Brain (organoid and tissue), 16 donors: ENCODE measurements at places on chromosomes 5 and 9.

GRCh38 chr5:79990598-79991507, at the start of gene MTX3:
Gene MTX3 (minus strand): TSS chr5:79991262. CDS start chr5:79991238, 24 bp downstream.
- peak; percentile 96 for DNase-seq

DNA sequence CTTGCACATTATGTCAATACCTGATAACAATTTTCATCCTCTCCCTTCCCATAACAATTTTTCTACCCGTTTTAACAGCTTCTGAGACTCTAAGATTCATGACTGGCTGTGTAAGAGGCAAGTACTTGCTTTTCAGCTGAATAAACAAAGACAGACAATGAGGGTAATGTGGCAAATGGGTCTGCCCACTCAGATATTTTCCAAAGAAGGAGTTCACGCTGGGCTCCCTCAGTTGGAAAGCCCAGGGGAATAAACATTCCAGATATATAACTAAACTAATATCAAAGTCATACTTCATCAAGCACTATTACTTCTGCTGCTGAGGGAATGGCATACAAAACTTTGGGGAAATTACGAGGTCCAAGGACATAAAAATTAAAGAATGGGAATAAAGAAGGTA, 24.4 kb downstream of the MEGF9 start:
- DNase-seq: peak; percentile 37

- DNase-seq: peak; percentile 47
Measured at GRCh38 chr5:150263801-150264621, 25.6 kb downstream of the CAMK2A start.

- peak; percentile 44 for DNase-seq
Measured at GRCh38 chr9:89791754-89792153, 186.9 kb downstream of the GADD45G start.

DNA sequence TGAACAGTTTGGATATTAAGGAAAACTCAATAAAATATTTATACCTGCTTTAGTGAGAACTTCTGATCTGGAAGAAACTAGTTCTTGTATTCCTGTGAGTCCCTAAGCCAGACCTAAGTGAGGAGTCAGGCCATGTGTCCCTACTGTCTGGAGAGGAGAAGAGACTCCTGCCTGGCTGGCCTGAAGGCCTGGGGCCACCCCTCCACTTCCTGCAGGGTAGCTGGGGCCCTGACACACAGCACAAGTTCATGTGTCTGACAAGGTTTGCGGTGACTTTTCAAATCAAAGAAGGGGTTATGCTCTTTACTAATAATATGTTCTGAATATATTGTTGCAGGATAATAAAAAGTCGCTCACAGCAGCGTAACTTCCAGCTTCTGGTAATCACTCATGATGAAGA, 16.1 kb upstream of the IL13 start:
- DNase-seq: no peak

GRCh38 chr5:91061094-91061493, 322.0 kb downstream of the ARRDC3 start:
- no peak for DNase-seq

- no peak for DNase-seq
Measured at GRCh38 chr9:91966503-91966902, 16.5 kb upstream of the ROR2 start.

GRCh38 chr5:72584466-72584865, 77.3 kb upstream of the ZNF366 start:
- DNase-seq: no peak

- DNase-seq: no peak
Measured at GRCh38 chr5:160702934-160703333, 149.1 kb downstream of the ATP10B start.

- DNase-seq: no peak
Measured at GRCh38 chr9:73981405-73981804, 515.7 kb upstream of the RORB start.

DNA sequence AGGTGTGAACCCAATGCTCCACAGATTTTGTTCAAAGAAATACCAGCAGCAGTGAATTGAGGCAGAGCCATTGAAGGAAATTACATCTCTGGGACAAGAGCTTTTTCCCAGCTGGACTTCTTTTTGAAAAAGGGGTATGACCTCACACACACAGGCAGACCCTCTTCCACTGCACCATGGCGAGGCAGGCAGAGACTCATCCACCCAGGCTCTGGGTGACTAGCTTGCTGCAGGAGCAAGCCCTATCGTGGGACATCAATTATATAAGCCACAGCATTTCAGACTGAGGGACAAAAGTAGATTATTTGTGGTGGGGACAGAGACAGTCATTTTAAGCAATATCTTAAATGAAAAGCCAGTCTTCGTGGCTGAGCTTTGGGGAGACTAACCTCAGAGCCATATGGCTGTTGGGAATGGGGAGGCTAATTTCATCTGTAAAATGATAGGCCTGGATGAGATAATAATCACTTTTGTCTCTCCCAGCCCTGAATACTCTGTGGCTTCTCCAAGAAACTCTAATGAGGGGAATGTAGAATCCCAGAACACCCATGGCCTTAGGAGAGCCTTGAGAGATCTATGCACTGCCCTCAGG, 113.1 kb upstream of the TNC start:
- DNase-seq: no peak

GRCh38 chr9:32426278-32426939, 42.0 kb downstream of the ACO1 start:
- DNase-seq: no peak

DNA sequence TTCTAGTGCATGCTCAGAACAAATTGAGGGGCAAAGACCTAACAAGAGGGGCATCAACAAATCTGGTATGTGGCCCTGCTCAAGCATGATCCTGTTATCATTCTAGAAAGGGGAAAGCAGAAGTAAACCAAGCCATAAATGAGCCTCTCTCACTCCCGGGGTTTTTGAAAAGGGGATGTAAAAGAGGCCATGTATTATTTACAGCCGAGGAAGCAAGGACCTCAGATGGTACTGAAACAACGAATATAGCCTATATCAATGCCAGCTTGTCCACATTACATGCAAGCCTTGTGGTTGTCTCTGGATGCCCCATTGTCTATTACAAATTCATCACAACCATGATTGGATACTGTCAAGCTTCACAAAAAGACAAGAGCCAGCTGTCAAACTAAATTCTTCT, 211.3 kb downstream of the DCP2 start:
- DNase-seq: no peak

DNA sequence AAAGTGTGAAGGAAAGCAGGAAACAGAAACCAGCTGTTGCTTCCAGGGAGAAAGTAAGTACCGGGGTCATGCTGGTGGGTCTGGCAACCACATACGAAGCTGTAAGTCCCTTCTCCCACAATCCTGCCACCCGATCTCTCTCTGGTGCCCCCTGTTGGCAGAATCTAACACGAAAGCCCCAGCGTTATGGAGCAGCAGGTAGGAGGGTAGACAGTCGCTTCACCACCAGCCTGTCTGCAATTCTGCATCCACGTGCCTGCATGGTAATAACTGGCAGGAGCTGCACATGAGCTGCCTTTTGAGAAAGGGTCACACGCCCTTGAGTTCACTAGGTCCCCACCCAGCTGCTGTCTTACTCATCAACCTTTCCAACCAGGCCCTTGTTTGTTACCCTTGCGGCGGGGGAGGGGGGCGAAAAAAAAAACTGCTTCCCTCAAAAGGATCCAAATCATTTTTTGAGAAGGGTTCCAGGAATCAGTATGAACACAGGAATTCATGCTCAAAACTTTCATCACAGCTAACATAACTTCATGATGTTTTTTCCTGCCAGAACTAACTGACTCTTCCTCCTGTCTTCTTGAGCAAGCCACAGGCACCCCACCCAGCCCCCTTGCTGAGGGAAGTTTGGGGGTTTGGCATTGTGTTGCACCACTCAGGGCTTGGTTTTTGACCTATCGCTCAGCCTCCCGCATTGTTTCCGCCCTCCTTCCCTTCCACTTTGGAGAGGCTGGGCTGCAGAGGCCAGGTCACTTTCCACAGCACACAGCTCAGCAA, 19.6 kb upstream of the TMEM252 start:
- DNase-seq: no peak

GRCh38 chr5:39559923-39560322, 135.1 kb upstream of the DAB2 start:
- peak; percentile 68 for DNase-seq

DNA sequence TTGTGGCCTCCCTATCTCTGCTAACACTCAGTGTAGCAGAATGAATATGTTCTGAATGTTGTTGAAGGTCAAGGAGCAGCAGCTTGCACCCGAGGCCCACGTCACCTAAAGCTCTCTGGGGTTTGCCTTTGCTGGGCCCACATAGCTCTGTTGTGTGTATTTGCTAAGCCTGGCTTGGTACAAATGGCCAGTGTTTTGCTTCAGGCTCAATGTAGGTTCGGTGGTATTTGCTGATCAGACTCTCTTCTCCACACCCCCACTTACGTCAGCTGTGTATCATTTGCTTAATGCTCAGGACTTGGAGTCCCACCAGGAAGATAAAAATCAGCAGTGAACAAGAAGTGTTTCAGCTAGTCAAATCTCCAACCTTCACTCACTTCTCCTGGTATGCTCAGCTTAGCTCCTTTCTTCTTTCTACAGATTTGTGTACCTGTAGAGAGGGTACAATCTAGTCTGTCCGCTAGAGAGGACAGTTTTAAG, 4.8 kb upstream of the RFESD start:
- no peak for DNase-seq

- DNase-seq: no peak
Measured at GRCh38 chr5:1561402-1561929, 37.7 kb upstream of the LPCAT1 start.

DNA sequence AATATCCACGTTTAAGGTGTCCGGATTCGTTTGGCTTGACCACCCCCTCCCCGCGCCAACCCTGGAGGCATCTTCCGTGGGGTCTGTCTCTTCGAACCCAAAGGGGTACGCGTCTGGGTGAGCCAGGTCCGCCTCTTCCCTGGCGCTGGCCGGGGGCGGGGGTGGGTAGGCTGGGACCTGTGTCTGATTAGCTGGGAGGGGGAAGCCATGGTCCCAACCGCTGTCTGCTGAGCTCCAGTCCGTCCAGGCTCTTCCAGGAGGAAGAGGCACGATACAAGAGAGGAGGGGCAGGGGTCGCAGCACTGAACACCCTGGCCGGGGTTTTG, at the start of gene LVRN:
Gene LVRN, plus strand, starts transcription at position 237 of the 326 bp plus-strand sequence. CDS start 143 bp downstream, outside the sequence.
- DNase-seq: no peak

- DNase-seq: no peak
Measured at GRCh38 chr9:1538301-1538700, 476.8 kb upstream of the SMARCA2 start.

DNA sequence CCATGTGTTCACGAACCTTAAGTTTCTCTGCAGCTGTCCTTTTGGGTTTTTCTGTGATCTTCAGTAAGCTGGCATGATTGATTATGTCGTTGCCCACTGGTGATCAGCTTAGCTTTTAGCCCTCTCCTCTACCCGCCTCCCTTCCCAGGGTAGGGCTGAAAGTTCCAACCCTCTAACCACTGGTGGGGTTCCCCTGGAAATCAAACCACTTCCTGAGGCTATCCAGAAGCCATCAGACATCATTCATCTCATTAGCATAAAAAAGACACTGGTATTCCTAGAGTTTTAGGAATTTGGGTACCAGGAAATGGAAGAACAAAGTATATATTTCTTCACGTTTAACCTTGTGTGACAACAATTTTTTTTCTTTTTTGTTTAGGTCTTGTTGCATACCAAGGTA, 29.8 kb downstream of the SPIN1 start:
- DNase-seq: no peak

DNA sequence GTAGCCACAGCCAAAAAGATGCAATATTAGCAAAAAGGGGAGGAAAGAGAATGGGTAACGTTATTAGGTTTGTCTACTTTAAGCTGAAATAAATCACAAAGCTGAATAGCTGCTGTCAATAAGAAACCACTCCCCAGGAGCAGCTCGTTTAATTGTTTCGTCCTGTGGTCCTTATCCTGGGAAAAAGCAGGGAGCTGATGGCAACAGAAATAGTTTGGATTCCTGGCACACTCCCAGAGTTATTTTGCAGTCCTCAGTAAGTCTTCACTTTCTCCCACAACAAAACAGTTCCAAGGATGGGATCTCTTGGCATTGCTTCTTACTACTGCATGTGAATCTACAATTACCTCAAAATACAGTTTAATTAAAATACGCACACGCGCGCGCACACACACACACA, 28.8 kb downstream of the FRMD3 start:
- peak; percentile 85 for DNase-seq

- DNase-seq: no peak
Measured at GRCh38 chr5:119049824-119050449, 20.9 kb upstream of the DMXL1 start.

DNA sequence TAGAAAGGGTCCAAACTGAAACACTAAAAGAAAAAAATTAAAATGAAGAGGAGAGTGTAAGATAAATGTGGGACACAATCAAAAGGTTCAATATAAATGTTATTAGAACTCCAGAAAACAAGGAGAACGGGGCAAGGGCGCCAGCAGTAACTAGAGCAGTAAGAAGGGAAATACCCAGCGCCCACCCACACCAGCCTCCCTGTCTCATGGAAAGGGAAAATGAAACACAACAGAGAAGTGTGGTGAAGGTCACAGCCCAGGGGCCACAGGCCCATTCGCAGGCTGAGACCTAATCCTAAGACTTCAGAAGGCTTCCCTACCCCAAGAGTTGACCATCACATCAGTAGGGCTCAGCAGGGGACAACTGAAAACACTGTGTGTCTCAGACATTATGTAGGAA, 45.8 kb upstream of the CLK4 start:
- DNase-seq: no peak

DNA sequence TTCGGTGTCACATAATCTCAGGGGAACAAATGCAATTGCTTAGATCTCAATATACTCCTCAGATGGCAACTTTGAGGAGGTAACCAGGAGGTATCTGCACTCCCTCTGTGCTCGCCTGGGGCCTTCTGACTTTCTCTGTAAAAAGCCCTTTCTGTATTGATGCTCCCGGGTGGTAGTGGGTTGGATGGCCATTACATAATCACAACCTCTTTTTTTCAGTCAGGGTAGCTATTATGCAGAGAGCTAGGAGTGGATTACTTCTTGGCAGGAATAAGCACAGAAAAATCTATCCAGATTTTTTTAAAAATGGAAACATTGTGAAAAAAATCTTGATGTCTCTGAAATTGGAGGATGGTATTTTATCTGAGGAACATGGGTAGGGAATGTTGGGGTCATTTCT, 116.6 kb downstream of the SH3GL2 start:
- no peak for DNase-seq

DNA sequence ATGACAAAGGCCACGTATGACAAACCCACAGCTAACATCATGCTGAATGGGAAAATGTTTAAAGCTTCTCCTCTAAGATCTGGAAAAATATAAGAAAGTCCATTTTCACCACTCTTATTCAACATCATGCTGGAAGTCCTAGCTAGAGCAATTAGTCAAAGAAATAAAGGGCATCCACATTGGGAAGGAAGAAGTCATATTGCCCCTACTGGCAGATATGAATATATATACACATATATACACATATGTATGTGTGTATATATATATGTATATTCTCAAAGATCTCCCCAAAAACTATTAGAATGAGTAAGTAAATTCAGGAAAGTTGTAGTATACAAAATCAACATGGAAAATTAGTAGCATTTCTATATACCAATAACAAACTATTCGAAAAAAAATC, 17.1 kb downstream of the APBA1 start:
- no peak for DNase-seq
